NCI-H524 treated with DMSO at 0.1 percent for 48 hours (cell line): ENCODE measurements at places on chromosomes 13 and 19.

GRCh38 chr13:27483421-27483820 lies 33.1 kb upstream of the MTIF3 start:
- DNase-seq = no peak

DNA sequence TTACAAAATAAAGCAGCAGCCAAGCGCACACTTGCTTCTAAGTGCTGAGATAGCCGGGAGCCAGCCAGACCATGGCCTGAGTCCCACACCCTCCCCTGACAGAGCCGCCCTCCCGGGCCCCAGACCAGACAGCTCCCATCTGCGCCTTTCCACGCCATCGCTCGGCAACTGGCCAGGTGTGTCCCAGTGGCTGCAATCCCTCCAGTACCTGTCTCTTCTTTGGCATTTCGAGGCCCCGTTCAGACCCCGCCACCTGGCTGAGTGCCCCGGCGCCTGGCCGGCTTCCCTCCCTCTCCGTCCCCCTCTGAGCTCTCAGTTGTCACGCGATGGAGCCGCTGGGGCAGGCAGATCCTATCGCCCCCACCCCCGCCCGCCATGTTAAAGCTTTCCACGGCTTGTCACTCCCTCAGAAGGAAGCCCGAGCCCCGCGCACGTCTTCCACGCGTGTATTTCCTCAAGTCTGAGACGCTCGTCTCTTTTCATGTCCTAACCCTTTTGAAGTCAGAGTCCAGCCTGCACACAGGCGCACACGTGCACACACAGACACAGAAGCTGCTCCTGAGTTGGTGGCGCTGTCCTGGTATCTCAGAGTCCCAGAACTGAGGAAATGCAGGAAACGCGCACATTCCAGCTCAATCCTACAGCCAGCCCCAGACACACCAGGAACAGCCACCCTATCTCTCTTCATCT lies 7.9 kb downstream of the MLLT1 start:
- DNase-seq = no peak

- no peak for DNase-seq
Observed at GRCh38 chr19:8935460-8935859, 74.7 kb downstream of the MUC16 start.

DNA sequence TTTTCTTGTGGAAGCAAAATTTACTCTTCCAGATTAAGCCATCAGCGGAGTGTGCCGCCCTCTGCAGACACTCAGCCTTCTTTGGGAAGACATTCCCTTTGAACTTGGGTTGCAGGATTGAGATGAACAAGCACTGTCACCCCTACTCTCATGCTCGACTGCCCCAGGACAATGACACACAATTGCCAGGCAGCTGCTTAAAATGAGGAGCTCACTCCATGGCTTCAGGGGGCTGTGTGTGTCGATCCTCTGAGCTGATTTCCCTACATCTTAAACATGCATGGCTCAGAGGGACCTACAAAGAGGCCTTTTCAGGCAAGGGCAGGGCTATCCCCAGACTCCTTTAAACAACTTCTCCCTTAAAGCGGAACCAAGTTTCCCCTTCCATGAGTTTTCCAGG lies 107.5 kb upstream of the MBNL2 start:
- DNase-seq = no peak

DNA sequence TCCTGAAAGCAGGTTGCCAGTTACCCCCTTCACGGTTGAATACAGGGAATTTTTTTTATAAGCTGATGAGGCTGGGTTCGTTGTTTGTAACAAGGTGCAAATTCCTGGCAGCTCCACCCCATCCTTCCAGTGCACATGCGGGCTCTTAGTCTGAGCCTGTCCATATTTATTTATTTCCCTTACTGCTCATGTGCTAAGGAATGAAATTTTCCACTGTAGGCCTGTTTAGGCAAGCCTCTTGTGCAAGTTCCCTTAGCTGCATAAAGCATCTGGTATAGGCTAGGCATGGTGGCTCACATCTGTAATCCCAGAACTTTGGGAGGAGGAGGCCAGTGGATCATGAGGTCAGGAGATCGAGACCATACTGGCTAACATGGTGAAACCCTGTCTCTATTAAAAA lies 560.9 kb upstream of the PCDH9 start:
- no peak for DNase-seq

- DNase-seq = no peak
Observed at GRCh38 chr13:30830638-30830965, 75.5 kb upstream of the MEDAG start.

DNA sequence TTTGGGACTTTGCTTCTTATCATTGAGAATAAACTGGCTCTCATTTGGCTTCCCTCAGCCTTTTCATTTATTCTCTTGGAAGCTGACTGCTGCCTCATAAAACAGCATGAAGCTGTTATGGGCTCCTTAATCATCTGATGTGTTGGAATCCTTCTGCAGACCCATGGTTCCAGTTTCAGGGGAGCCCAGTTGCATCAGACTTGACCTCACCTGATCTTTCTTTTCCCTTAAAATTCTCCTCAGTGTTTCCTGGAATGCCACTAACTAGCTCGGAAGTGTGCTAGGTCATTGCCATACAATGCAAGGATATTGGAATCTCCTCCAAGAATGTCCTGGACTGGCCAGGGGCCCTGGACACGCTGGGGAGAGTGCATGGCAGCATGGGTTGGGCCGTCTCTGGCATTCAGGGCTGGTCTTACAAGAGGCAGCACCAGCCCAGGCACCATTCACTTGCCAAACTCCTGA lies 158.7 kb downstream of the FLT1 start:
- DNase-seq = no peak
